Activated naive CD4-positive, alpha-beta T cell treated with anti-CD3 and anti-CD28 coated beads for 36 hours (primary cell): ENCODE measurements at places on chromosomes 16 and 17. TPM values are rescaled to one million over a fixed set of nuclear protein-coding genes. Genes with fewer than 3 reads are reported as not detected.
A peak's percentile ranks its signal among the peaks of the same experiment; 100 is the strongest.

Gene ANKRD40CL
- not detected for total RNA-seq

Gene EFCAB3
- not detected for total RNA-seq

Gene JPH3
- 0.14 TPM for total RNA-seq

Gene CDK5RAP3
- total RNA-seq = 175 TPM

Gene DDX28
- total RNA-seq = 9.7 TPM

GRCh38 chr17:58484600-58484999, 3.6 kb downstream of the HSF5 start:
- no peaks in the 10 kb centered on the region for H3K27me3 ChIP-seq
- no peak for DNase-seq
- peaks cover 12% of the 10 kb centered on the region for H3K36me3 ChIP-seq
- H3K27ac ChIP-seq = no peak overlapping the region

GRCh38 chr17:6208608-6209180, 138.5 kb downstream of the WSCD1 start:
- DNase-seq = no peak
- H3K36me3 ChIP-seq = no peaks in the 10 kb centered on the region
- no peak overlapping the region for H3K27ac ChIP-seq
- H3K4me1 ChIP-seq = no peaks in the 10 kb centered on the region
- peaks cover 8% of the 10 kb centered on the region for H3K27me3 ChIP-seq
- H3K4me3 ChIP-seq = no peak overlapping the region

DNA sequence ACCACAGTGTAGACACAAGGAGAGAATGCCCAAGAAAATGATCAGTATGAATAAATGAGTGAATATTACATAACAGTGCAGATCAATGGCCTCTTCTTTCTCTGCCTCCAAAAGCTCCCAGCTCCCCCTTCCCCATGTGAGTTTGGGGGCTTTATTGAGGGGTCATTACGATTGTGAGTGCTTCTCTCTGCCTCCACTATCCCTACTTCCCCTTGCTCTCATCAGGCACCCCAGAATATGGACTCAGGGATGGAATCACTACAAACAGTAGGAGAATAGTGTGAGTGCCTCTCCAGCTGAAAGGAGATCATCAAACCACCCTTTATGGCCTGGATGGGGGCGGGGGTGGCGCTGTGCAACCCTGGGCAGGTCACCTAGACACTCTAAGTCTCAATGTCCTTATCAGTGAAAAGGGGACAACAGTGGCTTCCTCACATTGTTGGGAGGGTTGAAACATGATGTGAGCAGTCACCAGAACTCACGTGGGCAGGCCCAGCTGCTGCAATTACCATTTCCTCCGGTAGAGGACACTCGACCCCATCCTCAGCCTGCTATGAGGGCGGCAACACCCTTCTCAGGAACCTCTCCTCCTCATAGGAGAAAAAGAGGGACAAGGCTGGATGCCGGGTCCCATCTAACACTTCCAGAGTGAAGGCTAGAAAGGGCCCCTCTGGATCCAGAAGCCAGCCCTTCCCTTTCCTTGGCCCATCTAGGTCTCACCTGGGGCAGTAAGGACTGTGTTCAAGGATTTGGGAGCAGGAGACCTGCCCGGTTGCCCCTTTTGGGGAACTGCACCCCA, 2.1 kb upstream of the EPOP start:
- peak overlapping the region; percentile 84 for H3K27ac ChIP-seq
- H3K27me3 ChIP-seq = peaks cover 3% of the 10 kb centered on the region
- DNase-seq = peak; percentile 94
- H3K4me3 ChIP-seq = peak overlapping the region; percentile 3
- H3K36me3 ChIP-seq = peaks cover 2% of the 10 kb centered on the region
- peaks cover 40% of the 10 kb centered on the region for H3K4me1 ChIP-seq

DNA sequence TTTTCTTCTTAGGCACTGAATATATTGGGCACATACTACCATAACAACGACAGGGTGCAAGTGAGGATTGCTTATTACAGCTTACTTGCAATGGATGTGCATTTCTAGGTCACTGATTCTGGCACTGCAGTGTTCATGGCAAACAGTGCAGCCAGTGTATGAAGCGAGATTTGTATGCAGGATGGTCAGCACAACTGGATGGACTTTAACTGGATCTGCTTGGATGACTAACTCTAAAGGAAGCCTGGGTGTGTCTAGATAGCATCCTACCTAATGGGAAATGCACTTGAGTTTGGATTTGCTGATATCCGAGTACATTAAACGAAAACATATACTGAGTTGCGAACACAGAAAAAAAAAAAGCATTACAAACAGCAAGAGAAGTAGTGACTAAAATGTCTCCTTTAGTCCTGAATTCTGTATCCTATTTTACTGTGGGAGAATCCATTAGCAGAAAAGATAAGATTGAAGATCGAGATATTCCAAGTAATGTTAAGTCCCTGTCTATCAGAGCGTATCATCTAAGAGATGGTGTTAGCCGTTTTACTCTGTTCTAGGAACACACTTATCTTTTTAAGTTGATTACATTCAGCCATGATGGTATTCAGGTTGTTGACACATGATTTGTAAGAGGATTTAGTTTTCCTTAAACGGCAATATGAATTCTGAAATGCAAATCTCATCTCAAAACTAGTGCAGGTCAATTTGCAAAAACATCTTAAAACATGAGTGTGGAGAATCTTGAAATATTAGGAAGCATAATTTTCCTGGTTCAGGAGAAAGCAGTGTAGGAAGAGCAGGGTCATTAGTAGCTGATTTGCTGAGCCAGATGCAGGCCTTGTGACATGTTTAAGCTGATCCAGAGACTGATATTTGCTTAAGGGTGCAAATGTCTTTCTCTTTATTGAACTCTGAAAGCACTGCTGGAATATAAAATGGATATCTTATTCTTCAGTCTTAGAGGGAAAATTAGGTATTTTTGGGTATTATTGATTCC, 142.6 kb upstream of the CPHXL start:
- no peak overlapping the region for H3K4me3 ChIP-seq
- peaks cover 9% of the 10 kb centered on the region for H3K27me3 ChIP-seq
- no peaks in the 10 kb centered on the region for H3K4me1 ChIP-seq
- no peak for DNase-seq
- H3K36me3 ChIP-seq = no peaks in the 10 kb centered on the region
- no peak overlapping the region for H3K27ac ChIP-seq

DNA sequence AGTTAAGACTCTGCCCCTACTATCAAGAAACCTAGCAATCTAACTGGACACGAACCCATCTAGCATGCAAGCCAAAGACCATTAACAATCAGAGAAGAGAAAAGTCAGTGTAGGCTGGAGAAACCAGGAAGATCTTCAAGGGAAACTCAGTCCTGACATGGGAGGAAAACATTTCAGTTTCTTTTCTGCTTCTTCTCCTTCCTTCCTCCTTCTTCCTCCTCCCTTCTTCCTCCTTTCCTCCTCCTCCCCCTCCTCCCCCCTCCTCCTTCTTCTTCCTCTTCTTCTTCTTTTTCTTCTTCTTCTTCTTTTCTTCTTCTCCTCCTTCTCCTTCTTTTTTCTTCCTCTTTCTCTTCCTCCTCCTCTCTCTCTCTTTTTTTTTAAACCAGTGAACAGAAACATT, 29.6 kb upstream of the SHISA9 start:
- H3K27ac ChIP-seq = no peak overlapping the region
- H3K4me1 ChIP-seq = no peaks in the 10 kb centered on the region
- peaks cover 3% of the 10 kb centered on the region for H3K27me3 ChIP-seq
- no peak overlapping the region for H3K4me3 ChIP-seq
- no peaks in the 10 kb centered on the region for H3K36me3 ChIP-seq
- DNase-seq = no peak

GRCh38 chr16:81873843-81874752, 95.0 kb downstream of the PLCG2 start:
- H3K4me1 ChIP-seq = peaks cover 12% of the 10 kb centered on the region
- no peaks in the 10 kb centered on the region for H3K36me3 ChIP-seq
- H3K27ac ChIP-seq = no peak overlapping the region
- H3K27me3 ChIP-seq = peaks cover 8% of the 10 kb centered on the region

GRCh38 chr17:69760562-69760961, 314.5 kb upstream of the KCNJ16 start:
- no peaks in the 10 kb centered on the region for H3K36me3 ChIP-seq
- no peak overlapping the region for H3K4me3 ChIP-seq
- H3K27ac ChIP-seq = no peak overlapping the region
- no peaks in the 10 kb centered on the region for H3K4me1 ChIP-seq
- no peak for DNase-seq

DNA sequence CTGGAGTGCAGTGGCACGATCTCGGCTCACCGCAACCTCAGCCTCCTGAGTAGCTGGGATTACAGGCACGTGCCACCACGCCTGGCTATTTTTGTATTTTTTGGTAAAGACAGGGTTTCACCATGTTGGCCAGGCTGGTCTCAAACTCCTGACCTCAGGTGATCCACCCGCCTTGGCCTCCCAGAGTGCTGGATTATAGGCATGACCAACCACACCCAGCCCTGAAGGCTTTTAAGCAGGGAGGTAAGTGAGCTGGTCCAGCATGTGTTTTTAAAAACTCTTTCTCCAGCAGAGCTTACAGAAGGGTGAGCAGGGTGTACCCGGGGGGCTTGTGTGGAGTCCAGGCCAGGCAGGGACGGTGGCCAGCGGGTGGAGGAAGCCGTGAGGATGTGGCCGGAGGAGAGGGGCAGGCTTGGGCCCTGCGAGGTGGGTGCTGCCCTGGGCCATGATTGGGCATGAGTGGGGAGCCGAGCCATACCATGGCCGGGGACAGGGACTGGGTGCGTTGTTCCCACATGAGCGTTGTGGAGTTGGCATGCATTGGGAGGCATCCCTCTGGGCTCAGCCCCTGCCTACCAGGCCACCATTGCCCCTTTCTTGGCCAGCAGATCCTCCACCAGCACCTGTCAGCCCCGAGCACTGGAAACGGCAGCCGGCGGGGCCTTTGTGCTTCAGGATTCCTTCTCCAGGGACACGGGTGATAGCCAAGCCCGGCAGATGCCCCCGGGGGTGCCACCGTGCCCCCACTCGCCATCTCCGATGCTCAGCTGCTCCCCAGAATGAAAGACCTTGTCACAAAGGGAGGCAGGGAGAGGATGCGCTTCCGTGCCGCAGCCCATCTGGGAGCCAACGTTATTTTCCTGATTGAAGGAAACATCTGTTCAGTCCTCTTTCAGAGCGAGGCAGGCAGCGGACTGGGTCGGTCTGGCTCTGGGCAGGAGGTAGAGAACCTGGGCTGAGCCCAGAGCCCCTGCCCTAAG, 64.5 kb downstream of the RAI1 start:
- H3K36me3 ChIP-seq = no peaks in the 10 kb centered on the region
- no peak for DNase-seq
- peaks cover 29% of the 10 kb centered on the region for H3K4me1 ChIP-seq
- H3K27me3 ChIP-seq = no peaks in the 10 kb centered on the region
- H3K4me3 ChIP-seq = no peak overlapping the region
